ENCODE measurements at places on chromosomes 3 and 15.

DNA sequence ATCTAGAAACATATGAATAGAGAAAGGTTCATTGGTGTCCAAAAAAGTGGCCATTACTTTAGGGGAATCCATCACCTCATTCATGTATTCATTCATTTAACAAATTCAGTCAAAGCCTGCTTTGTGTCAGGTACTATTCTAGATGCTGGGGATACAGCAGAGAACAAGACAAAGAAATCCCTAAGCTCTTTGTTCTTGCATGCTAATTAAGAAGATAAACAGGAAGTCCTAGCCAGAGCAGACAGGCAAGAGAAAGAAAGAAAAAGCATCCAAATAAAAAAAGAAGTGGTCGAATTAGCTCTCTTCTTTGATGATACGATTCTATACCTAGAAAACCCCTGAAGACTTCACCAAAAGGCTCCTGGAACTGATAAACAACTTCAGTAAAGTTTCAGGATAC, 12.4 kb upstream of the ZMAT3 start:
- DNase-seq, result no peak

DNA sequence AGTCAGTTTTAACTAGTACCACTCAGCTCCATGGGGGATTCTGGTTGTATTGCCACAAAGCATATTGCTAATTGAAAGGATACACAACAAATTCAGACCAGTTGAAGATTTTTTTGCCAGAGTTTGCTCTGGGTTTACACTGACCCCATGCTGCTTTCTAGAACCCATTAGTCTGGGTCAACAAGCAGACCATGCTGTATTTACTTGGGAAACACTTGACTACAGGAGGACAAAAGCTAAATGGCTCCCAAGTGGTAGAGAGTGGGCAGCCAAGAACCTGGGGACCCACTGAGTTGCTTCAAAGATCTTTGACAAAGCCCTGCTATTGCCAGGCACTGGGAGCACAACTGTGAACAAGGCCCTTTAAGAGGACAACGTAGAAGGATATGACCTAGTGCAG, 86.8 kb upstream of the PSMD6 start:
- DNase-seq, result no peak

DNA sequence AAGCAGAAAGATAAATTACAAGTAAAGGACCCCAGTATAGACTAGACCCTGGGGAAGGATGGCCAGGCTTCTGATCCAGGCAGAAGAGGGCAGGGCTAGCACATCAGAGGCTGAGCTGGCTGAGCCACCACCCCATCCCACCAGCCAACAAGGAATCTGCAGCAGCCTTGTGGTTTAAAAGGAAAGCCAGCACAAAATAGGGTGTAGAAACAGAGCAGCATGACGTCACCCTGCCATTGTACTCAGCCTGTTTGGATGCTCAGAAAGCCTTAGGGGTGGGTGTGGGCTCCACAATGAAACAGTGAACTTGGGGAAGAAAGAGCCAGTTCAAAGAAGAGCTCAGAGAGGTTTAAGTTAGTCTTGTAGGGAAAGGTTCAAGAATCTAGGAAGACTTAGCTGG, 28.2 kb downstream of the DUOX1 start:
- DNase-seq, result no peak

GRCh38 chr15:75214293-75215096, 12.8 kb downstream of the C15orf39 start:
- DNase-seq, result no peak

- no peak for DNase-seq
Observed at GRCh38 chr15:29008846-29009245, 123.1 kb downstream of the APBA2 start.

- no peak for DNase-seq
Observed at GRCh38 chr15:54810031-54810430, 386.7 kb downstream of the RSL24D1 start.

DNA sequence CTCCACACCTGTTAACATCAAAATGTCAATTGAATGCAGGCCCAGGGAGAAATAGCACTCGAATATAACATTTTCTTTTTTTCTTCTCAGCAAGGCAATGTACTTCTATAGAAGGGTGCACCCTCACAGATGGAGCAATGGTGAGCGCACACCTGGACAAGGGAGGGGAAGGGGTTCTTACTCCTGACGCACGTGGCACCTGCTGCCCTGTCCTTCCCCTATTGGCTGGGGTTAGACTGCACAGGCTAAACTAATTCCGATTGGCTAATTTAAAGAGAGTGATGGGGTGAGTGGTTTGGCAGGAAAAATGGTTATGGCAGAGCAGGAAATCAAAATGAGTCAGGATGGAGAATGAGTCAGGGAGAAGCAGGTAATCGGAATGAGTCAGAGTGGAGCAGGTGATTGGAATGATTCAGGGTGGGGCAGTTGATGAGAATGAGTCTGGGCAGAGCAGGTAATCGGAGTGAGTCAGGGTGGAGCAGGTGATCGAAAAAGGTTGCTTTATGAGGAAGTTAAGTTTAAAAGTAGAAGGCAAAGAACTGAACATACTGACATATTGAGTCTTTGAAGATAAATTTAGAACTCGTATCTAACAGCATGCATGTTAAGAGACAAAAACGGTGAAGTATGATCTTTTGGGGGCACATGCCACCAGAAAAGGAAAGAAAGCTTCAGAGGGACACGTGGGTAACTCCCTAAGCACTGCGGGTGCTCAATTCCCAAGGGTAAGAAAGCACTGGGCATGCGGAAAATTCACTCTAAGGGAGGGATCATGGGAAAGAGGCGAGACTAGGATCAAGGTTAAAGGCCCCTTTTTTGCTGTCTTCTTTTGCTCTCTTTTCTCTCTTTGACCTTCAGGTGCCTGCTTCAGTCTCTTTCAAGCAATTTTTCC, 72.9 kb upstream of the GALNT15 start:
- no peak for DNase-seq

GRCh38 chr15:74535388-74536084, 5.5 kb upstream of the ARID3B start:
- peak; percentile 7 for DNase-seq
